Keratinocyte (primary cell): ENCODE measurements at places on chromosomes 1 and 21.

DNA sequence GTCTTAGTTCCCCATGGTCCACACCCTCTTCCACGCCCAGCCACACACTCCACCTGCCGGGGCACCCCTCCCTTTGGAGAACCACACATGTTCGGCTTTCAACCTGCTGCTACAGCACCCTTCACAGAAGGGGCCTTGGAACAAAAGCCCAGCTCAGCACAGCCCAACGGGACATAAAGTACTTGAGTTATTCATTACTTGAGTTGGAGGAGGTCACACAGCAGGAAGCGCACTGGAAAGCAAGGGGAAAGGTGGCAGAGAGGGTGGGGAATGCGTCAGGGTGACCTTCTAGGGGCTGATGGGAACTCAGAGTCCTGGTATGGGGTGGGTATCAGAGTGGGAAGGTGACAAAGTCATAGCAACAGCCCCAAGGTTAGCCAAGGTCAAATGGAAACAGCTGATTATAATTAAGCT is 3.0 kb upstream of the ATP1B1 start:
- DNase-seq, result no peak
- peaks cover 30% of the 10 kb centered on the region for H3K27me3 ChIP-seq
- H3K27ac ChIP-seq, result no peak overlapping the region
- H3K4me3 ChIP-seq, result no peak overlapping the region
- peaks cover 28% of the 10 kb centered on the region for H3K4me1 ChIP-seq

DNA sequence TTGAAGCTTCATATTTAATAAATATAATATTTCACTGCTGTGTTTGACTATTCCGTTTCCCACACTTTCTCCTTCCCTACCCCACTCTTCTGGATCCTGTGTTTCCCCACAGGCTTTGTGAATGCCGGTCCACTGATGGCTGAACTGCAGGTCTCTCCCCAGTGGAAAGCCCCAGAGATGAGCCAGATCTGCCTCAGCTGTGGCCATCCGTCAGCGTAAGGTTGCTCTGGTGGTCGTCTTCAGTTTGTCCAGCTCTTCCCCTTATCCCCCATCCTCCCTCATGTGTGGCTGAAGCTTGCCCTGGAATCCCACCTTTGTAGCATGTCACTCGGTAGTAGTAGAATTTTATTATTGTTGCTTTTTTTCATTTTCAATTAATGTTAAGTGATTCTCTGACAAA is 11.4 kb downstream of the SMAP2 start:
- no peaks in the 10 kb centered on the region for H3K27me3 ChIP-seq
- no peak overlapping the region for H3K4me3 ChIP-seq
- H3K36me3 ChIP-seq, result no peaks in the 10 kb centered on the region
- DNase-seq, result no peak

DNA sequence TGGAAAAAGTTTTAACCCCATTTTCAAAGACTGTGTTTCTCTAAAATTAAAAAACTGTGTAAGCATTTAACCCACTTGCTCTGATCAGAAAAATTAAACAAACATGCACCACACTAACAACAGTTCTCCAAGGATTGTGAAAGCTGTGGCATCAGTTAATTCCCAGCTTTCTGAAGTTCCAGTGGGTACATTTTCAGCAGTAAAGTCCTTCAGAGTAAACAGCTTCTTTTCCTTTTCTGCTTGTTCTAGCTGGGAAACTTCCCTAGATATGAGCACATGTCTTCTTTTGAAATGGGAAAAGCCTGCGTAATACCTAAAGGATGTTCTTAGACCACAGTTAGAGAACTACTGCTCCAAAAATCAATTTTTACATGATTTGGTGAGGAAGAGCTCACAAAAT is 11.1 kb downstream of the PRRX1 start:
- H3K27ac ChIP-seq, result no peak overlapping the region
- H3K36me3 ChIP-seq, result no peaks in the 10 kb centered on the region
- H3K4me1 ChIP-seq, result no peaks in the 10 kb centered on the region
- no peak overlapping the region for H3K4me3 ChIP-seq
- peaks cover 4% of the 10 kb centered on the region for H3K27me3 ChIP-seq

DNA sequence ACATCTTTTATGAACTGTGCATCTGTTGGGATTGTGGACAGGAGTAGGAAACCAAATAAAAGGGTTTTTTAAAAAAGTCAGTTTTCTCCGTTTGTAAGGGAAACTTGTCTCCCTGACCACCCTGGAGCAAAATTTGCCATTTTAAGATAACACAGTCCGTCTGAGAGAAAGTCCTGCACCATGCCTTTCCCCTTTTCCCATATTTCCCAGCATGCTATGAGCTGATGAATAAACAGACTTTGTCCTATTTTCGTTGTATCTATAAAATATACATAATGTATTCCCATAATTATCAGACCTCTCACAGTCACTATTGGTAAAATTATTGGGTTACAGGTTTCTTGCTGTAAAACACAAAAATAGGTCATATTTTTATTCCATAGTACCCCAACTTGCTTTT is 1.7 kb upstream of the AKT3 start:
- no peaks in the 10 kb centered on the region for H3K36me3 ChIP-seq
- no peak overlapping the region for H3K27ac ChIP-seq
- peaks cover 25% of the 10 kb centered on the region for H3K27me3 ChIP-seq
- H3K4me1 ChIP-seq, result peaks cover 7% of the 10 kb centered on the region
- no peak for DNase-seq

DNA sequence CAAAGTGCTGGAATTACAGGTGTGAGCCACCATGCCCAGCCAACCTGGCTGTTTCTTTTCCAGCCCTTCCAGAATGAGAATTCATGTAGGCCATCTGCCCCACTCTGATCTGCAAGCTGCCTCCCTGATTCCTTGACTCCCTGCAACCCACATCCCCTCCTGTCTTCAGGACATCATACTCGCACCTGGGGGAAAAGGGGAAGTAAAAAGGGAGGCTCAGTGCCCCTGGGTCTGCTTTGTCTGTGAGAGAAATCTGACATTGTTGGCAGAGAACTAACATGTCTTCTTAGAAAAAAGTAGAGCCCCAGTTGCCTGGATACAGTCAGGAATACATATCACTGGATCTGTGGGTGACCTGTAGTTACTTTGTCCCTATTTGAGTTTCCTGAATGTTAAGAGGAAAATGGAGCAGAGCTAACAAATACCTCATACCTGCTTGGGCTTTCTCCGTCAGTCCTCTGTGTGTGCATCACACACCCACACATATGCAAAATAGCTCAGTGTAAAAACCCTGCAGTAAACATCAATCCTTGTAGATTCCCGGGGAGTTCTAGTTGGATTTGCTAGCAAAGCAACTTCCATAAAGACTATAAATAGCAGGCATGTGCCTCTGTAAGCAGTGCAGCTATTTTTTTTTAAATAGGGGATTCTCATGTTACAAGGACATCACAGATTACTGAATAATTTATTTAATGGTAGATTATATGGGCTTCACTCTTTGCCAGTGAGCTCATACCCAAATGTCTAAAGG is 62.9 kb downstream of the TEX35 start:
- no peaks in the 10 kb centered on the region for H3K4me1 ChIP-seq
- no peaks in the 10 kb centered on the region for H3K36me3 ChIP-seq
- no peaks in the 10 kb centered on the region for H3K27me3 ChIP-seq

DNA sequence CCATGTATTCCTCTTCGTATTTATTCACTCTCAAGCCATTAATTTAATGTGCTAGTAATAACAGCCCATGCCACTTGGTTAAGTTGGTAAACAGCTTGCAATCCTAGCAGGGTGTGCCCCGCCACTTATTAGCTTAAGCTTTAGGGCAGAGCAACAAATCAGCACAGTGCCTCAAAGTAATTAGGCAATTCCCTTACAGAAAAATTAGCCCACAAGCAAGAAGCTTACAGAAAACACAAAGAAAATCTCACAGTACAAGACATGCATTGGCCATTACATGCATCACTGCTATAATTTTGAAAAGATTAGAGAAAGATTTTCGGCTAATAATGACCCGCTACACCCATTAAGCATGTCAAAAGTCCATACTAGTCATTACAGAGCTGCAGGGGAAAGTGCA is 47.6 kb downstream of the TGFB2 start:
- no peaks in the 10 kb centered on the region for H3K27me3 ChIP-seq
- DNase-seq, result no peak
- H3K27ac ChIP-seq, result no peak overlapping the region
- H3K36me3 ChIP-seq, result peaks cover 2% of the 10 kb centered on the region
- peaks cover 12% of the 10 kb centered on the region for H3K4me1 ChIP-seq

- peaks cover 8% of the 10 kb centered on the region for H3K4me1 ChIP-seq
- no peak overlapping the region for H3K4me3 ChIP-seq
- DNase-seq, result no peak
- peaks cover 57% of the 10 kb centered on the region for H3K27me3 ChIP-seq
- no peaks in the 10 kb centered on the region for H3K36me3 ChIP-seq
Observed at GRCh38 chr1:224617410-224618355, 1.6 kb downstream of the CNIH3 start.

- no peak overlapping the region for H3K4me3 ChIP-seq
- H3K27me3 ChIP-seq, result no peaks in the 10 kb centered on the region
- no peak for DNase-seq
- H3K4me1 ChIP-seq, result no peaks in the 10 kb centered on the region
Observed at GRCh38 chr1:11301601-11302000, 28.6 kb downstream of the UBIAD1 start.

- no peaks in the 10 kb centered on the region for H3K4me1 ChIP-seq
- no peak overlapping the region for H3K27ac ChIP-seq
- H3K36me3 ChIP-seq, result no peaks in the 10 kb centered on the region
- H3K4me3 ChIP-seq, result no peak overlapping the region
- DNase-seq, result no peak
Observed at GRCh38 chr1:226520640-226521355, 27.8 kb upstream of the STUM start.

- H3K27ac ChIP-seq, result no peak overlapping the region
- no peaks in the 10 kb centered on the region for H3K27me3 ChIP-seq
- H3K36me3 ChIP-seq, result peaks cover 3% of the 10 kb centered on the region
- H3K4me1 ChIP-seq, result no peaks in the 10 kb centered on the region
- no peak overlapping the region for H3K4me3 ChIP-seq
Observed at GRCh38 chr1:15214527-15214926, 32.5 kb upstream of the FHAD1 start.

- no peak overlapping the region for H3K4me3 ChIP-seq
- no peak overlapping the region for H3K27ac ChIP-seq
- no peaks in the 10 kb centered on the region for H3K36me3 ChIP-seq
- no peak for DNase-seq
- H3K4me1 ChIP-seq, result no peaks in the 10 kb centered on the region
Observed at GRCh38 chr1:99365141-99365540, 100.8 kb downstream of the PLPPR4 start.

DNA sequence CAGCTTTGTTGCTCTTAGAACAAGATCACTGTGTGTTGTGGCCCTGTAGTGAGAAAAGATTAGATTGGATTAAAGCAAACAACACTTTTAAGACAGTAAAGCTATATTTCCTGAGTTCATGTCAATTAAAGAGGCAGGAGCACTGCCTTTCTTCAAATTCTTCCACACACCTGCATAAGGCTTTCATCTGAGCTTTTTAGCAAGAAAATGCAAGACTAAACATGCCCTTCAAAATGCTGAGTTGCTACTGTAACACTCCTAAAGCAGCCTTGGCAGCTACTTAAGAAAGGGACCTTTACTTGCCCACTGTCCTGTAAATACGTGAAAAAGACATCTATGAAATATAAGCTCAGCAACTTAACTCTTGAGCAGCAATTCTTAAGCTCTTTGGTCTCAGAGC is 11.8 kb downstream of the DPH5 start:
- peaks cover 7% of the 10 kb centered on the region for H3K36me3 ChIP-seq
- H3K4me3 ChIP-seq, result no peak overlapping the region
- H3K27me3 ChIP-seq, result no peaks in the 10 kb centered on the region
- DNase-seq, result no peak
- no peak overlapping the region for H3K27ac ChIP-seq
- H3K4me1 ChIP-seq, result peaks cover 10% of the 10 kb centered on the region

DNA sequence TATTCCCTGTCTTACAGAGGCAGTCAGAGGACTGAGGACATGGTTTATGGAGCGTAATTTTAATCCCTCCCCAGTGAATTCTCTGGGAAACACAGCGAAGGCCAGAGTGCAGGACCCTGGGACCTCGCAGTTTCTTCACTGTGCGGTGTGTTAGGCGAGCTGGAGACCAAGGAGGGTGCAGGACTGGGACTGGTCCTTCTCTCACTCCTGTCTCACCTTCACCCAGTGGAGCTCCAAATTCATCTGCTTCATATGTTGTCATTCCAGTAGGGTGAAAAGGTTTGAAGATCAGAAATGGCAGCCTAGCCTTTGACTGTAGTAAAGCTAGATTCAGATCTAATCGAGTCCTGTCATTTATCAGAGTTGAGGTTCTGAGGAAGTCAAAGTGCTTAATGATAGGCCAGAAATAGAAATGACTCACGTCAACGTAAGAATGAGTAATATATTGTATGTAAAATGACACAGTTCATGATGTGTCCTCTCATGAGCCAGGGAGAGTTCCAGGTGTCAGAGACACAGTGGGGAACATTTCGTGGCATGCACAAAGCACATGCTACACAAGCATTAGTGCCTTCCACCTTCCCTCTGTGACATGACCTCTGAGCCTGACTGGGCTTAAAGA is 647.5 kb downstream of the SMYD3 start:
- no peaks in the 10 kb centered on the region for H3K27me3 ChIP-seq
- DNase-seq, result peak; percentile 21
- no peaks in the 10 kb centered on the region for H3K36me3 ChIP-seq
- no peak overlapping the region for H3K4me3 ChIP-seq
- H3K27ac ChIP-seq, result no peak overlapping the region
- peaks cover 5% of the 10 kb centered on the region for H3K4me1 ChIP-seq

GRCh38 chr1:44220755-44221154 is 7.5 kb downstream of the DMAP1 start:
- DNase-seq, result no peak
- no peak overlapping the region for H3K4me3 ChIP-seq
- peaks cover 19% of the 10 kb centered on the region for H3K36me3 ChIP-seq
- H3K27me3 ChIP-seq, result no peaks in the 10 kb centered on the region

DNA sequence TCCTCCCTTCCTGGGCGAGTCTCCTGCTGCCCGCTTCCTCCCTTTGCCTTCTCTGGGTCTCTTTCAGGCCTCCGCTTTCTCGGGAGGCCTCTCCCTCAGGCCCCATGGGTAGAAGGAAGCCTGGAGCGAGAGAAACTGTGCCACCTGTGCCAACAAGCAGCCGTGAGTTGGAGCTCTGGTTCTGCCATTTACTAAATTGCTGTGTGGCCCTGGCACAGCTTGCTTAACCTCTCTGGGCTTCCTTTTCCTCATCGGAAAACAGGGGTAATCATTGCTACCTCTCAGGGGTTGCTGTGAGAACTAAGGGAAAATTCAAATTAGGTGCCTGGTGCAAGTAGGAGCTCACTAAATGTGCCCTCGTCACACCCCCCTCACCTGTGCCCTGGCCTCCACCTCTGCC is 80.4 kb downstream of the PAX7 start:
- no peak overlapping the region for H3K4me3 ChIP-seq
- H3K36me3 ChIP-seq, result no peaks in the 10 kb centered on the region
- no peak for DNase-seq
- no peaks in the 10 kb centered on the region for H3K4me1 ChIP-seq
- H3K27me3 ChIP-seq, result peaks cover 23% of the 10 kb centered on the region
- no peak overlapping the region for H3K27ac ChIP-seq

GRCh38 chr1:233432916-233433315 is 105.4 kb downstream of the MAP3K21 start:
- H3K36me3 ChIP-seq, result no peaks in the 10 kb centered on the region
- peaks cover 8% of the 10 kb centered on the region for H3K27me3 ChIP-seq
- H3K4me3 ChIP-seq, result no peak overlapping the region
- H3K4me1 ChIP-seq, result no peaks in the 10 kb centered on the region
